GM10248 (cell line): ENCODE measurements at places on chromosomes 7 and 10.

GRCh38 chr10:6204063-6204340 is 1.3 kb downstream of the PFKFB3 start:
- no peak for DNase-seq

DNA sequence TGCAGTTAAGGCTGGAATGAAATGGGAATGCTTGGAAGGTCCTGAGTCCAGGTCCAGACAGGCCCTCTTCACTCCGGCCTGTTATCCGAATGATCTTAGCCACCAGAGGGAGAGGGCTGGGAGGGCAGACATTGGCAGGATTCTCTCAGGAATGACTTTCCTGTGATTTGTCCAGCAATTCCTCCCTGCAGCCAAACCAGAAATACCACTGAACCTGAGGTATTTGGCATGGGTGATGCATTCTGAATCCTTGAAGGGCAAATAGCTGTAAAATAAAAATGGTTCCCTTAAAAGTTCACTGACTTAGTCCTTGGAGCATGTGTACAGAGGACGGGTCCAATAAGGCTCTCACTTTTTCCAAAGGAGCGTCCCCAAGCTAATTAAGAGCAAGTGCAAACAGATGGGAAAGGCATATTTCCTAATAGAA is 77.5 kb upstream of the HABP2 start:
- no peak for DNase-seq

DNA sequence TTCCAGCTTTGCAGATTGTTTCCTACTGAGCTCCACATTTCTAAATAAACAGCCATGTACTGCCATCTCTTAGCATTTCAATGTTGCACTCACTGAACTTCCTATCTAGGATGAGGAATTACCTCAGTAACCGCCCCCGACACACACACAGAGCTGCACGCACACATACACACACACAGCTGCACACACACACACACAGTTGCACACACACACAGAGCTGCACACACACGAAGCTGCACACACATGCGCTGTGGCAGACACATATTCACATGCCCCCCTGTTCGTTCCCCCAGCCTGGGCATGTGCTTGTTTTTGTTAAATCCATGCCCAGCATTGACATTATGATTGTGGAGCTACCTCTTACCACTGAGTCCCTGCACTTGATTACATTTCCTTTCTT is 39.6 kb upstream of the CNPY1 start:
- no peak for DNase-seq

DNA sequence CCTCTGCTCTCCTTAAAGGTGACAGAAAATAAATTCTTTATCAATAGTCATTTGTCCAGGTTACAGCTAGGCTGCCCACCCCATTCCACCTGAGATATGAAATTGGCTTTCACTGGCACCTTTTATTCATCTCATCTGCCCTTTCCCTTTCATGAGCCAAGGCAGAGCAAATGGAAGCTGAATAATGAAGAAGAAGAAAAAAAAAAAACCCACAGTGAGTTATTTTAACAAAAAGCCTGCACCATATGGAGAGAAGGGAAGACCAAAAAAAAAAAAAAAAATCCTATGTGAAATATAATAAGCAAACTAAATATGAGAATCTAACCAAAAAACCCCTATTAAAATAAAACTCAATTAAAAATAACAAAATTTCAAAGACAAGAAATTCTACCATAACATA is 59.2 kb downstream of the CHCHD3 start:
- DNase-seq: no peak

DNA sequence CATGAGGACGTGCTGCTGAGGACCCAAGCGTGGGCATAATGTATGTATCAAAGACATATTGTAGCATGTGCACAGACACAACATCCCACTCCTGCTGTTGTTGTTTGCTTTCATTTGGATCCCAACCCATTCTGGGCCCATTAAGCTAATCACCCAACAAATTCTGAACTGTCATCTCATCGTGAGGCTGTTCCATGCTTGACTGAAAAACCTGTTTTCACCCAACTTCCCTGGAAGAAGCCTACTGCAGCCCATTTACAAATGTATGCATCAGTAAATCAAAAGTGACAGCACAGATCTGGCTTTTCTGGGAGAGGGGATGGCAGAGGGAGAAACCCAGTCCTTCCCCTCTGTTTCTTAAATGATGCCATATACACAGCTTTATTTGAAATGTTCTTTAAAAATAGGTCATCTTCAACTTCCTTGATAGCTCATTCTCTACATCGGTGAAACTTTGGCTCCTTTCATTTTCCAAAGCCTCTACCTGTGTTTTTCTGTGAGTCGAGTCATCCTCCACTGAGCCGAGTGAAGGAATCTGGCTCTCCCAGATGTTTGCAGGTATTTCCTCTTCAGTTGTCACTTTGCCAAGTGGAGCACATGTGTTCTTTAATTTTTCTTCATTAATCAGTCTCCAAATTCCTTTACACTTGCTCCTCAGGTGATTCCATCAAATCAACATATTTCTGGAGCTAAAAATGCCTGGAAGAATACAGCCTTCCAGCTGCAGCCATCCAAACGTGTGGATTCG is 151.8 kb downstream of the CHN2 start:
- no peak for DNase-seq

- peak; percentile 82 for DNase-seq
Measured at GRCh38 chr10:79241990-79242619, 105.2 kb upstream of the PPIF start.

GRCh38 chr7:26858735-26859134 is 5.7 kb downstream of the SKAP2 start:
- no peak for DNase-seq
